ENCODE measurements at places on chromosomes 1 and 21. TPM values are rescaled to one million over a fixed set of nuclear protein-coding genes. Genes with fewer than 3 reads are reported as not detected.

DNA sequence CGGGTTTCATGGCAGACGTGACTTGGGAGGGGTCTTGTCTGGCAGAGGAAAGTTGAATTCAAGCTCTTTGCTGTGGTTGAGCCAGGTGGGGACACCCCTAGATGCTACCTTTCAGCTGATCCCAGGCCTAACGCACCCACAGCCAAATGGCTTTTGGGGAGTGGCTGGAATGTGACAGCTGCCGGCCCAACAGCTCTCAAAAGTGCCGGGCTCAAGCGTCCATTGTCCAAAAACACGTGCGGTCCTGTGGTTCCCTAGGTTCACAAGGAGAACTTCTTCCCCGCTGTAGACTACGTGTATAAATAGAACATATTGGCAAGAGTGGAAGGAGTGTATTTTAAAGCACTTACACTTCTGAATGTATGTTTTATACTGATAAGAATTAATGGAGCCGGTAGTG, 87.1 kb upstream of the ARHGEF16 start:
- H3K27ac ChIP-seq = no peak overlapping the region
- peaks cover 7% of the 10 kb centered on the region for H3K4me1 ChIP-seq
- no peaks in the 10 kb centered on the region for H3K36me3 ChIP-seq
- H3K27me3 ChIP-seq = peaks cover 8% of the 10 kb centered on the region
- no peak for DNase-seq

DNA sequence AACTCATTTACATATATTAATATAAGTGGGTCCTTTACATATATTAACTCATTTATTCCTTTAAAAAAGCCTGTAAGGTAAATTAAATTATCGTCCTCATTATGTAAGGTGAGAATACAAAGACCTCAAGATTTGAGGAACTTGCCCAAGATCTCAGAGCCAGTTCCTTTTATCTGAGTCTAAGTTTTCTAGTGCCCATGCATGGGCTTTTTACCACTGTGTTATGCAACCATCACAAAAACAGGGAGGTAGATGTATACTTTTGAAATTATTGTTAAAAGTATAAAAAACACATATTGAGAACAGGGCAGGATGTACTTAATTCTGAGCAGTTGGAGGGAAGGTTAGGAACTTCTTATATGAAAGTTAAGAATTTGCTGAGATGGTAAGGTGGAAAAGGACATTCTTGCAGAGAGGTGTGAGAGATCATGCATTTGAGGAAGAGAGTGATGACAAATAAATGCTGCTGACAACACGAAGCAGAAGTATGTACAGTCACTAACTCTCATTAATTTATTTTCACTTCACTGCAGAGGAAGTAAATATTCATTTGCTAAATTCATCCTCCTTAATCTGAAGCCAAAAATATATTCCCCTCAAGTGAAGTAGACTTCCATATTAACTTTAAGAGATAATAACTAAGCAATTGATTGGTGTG, 28.9 kb upstream of the LYPLAL1 start:
- H3K4me1 ChIP-seq = no peaks in the 10 kb centered on the region
- no peak overlapping the region for H3K4me3 ChIP-seq
- H3K36me3 ChIP-seq = no peaks in the 10 kb centered on the region
- H3K27me3 ChIP-seq = peaks cover 3% of the 10 kb centered on the region
- DNase-seq = no peak

DNA sequence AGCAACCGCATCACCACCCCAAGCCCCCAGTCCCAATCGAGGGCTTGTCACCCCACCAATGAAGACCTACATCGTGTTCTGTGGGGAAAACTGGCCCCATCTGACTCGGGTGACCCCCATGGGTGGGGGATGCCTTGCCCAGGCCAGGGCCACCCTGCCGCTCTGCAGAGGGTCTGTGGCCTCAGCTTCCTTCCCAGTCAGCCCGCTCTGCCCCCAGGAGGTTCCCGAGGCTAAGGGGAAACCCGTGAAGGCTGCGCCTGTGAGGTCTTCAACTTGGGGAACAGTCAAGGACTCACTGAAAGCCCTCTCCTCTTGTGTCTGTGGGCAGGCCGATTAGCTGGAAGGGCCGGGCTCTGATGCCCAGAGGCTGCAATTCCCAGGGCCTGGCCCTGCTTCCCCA, 2.0 kb downstream of the SRARP start:
- H3K4me3 ChIP-seq = no peak overlapping the region
- no peak for DNase-seq
- peaks cover 12% of the 10 kb centered on the region for H3K4me1 ChIP-seq
- no peaks in the 10 kb centered on the region for H3K36me3 ChIP-seq

DNA sequence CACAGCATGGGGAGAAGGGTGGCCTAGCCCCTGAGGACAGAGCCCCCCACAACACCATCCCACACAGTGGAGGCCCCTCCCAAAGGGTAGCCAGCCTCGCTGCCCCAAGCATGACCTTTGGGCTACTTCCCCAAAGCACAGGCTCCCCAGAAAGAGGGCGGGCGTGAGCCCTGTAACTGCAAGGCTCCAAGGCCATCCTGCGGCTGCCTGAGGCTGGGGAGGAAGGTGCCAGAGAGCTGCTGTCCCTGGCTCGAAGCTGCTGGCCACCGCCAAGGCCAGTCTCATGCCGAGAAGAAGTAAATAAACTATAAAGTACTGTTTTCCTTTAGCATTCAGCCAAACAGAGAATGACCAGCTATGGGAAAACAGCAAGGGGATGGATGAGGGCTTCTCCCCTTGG, 27.5 kb downstream of the UBASH3A start:
- no peak overlapping the region for H3K27ac ChIP-seq
- peaks cover 36% of the 10 kb centered on the region for H3K4me1 ChIP-seq
- no peak for DNase-seq

DNA sequence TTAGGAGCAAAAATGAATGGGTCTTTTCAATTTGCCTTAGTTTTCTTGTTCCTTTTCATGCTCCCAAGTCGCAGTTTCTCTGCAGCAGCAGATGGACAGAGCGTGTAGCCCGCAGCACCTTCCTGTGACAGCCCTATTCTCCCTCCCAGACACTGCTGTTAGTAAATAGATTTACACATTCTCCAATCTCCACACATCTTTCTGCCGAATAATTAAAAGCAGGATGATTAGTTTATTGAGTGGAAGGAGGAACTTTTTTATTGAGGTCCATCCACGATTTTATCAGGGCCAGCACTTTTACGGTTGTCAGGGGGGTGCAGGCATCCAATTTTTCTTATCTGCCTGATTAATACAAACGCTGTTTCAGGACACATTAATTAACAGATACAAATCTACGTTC, 98.2 kb upstream of the USH2A start:
- H3K4me3 ChIP-seq = no peak overlapping the region
- no peaks in the 10 kb centered on the region for H3K27me3 ChIP-seq
- H3K27ac ChIP-seq = no peak overlapping the region
- no peaks in the 10 kb centered on the region for H3K4me1 ChIP-seq

GRCh38 chr1:89001510-89001909, 9.1 kb upstream of the KYAT3 start:
- H3K4me1 ChIP-seq = peaks cover 32% of the 10 kb centered on the region
- no peak overlapping the region for H3K4me3 ChIP-seq
- peaks cover 36% of the 10 kb centered on the region for H3K36me3 ChIP-seq
- peak overlapping the region; percentile 13 for H3K27ac ChIP-seq
- DNase-seq = no peak
- H3K27me3 ChIP-seq = no peaks in the 10 kb centered on the region

DNA sequence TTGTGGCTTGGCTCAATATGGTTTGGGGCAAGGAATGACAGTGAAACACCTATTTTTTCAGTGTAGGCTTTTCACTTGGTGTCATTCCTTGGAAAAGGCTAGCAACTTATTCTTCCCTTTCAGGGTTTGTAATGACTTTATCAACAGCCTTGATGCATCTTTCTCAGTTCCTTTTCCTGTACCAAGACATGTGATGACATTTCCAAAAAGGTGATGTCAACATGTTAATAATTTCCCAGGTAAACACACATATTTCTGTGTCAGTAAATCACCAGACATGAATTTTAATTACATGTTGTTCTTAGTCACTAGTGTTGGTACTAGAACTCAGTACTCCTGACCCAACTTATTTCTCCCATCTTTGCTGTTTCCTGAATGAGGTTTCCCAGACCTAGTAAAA, 37.8 kb upstream of the RRP15 start:
- no peak overlapping the region for H3K4me3 ChIP-seq
- no peaks in the 10 kb centered on the region for H3K36me3 ChIP-seq
- H3K4me1 ChIP-seq = no peaks in the 10 kb centered on the region

DNA sequence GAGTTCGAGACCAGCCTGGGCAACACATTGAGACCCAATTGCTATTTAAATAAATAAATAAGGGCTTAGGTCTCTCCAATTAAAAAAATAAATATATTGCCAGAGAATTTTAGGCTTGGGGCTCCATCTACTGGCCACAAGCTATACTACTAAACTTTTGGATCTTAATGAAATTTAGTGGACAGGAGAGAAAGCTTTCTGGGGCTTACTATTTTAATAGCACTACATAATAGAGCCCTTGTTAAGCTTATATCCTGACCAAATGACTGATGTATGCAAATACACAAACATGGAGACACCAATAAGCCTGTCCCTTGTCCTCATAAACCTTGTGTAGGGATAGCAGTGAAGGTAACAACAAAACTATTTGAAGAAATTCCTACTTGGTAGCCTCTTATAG, 18.4 kb downstream of the CCT3 start:
- no peaks in the 10 kb centered on the region for H3K27me3 ChIP-seq
- H3K4me3 ChIP-seq = no peak overlapping the region
- peaks cover 53% of the 10 kb centered on the region for H3K36me3 ChIP-seq
- DNase-seq = no peak

GRCh38 chr1:235855811-235856429, 10.8 kb downstream of the LYST start:
- no peaks in the 10 kb centered on the region for H3K27me3 ChIP-seq
- peaks cover 21% of the 10 kb centered on the region for H3K36me3 ChIP-seq
- H3K27ac ChIP-seq = peak overlapping the region; percentile 64
- H3K4me1 ChIP-seq = peaks cover 48% of the 10 kb centered on the region
- peak overlapping the region; percentile 23 for H3K4me3 ChIP-seq

- no peak overlapping the region for H3K4me3 ChIP-seq
- DNase-seq = no peak
- H3K4me1 ChIP-seq = no peaks in the 10 kb centered on the region
- H3K27ac ChIP-seq = no peak overlapping the region
Observed at GRCh38 chr1:222099746-222100145, 357.9 kb upstream of the DUSP10 start.

- H3K27me3 ChIP-seq = peaks cover 6% of the 10 kb centered on the region
- H3K36me3 ChIP-seq = no peaks in the 10 kb centered on the region
- no peak for DNase-seq
Observed at GRCh38 chr1:93980320-93981273, 71.4 kb upstream of the GCLM start.

- peaks cover 1% of the 10 kb centered on the region for H3K36me3 ChIP-seq
- no peak for DNase-seq
- H3K4me3 ChIP-seq = no peak overlapping the region
- no peaks in the 10 kb centered on the region for H3K27me3 ChIP-seq
Observed at GRCh38 chr1:167748906-167749305, 27.1 kb downstream of the MPZL1 start.

The SMIM12 gene
- total RNA-seq = 52.7 TPM

The TTC34 gene
- 1.1 TPM for total RNA-seq

The PPM1J gene
- total RNA-seq = not detected

The TEDDM1 gene
- not detected for total RNA-seq

The STIL gene
- 51.3 TPM for total RNA-seq

The GJA8 gene
- not detected for total RNA-seq

The MYOG gene
- total RNA-seq = not detected

The OTUD3 gene
- 7.3 TPM for total RNA-seq

The SUSD4 gene
- total RNA-seq = not detected

The S100A7 gene
- not detected for total RNA-seq

The MYBPH gene
- not detected for total RNA-seq

The DMBX1 gene
- total RNA-seq = 0.15 TPM

All from activated CD8-positive, alpha-beta memory T cell treated with anti-CD3 and anti-CD28 coated beads, Interleukin-2, amount 10 ng/mL, durations not matched to agents 7 days and 5 days (primary cell).